ENCODE measurements at places on chromosomes 5 and 9.

GRCh38 chr5:145943674-145944121, 7.3 kb downstream of the SH3RF2 start:
- DNase-seq = peak; percentile 49

DNA sequence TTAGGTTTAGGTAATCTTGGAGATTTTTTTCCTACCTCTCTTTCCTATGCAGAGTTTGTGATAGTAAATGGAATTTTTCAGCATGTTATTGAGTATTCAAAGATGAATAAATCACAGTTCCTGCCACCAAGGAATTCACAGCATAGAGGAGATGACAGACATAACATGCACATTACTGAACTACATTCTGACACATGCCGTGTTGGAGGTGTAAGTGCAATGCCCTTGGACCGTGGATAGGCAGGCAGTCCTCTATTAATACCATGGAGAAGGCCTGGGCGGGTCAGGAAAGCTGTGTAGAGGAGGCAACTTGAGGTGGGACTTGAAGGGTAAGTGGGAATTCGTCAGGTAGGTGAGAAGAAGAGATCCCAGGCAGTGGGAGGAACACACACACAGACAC, 43.9 kb downstream of the MCCC2 start:
- no peak for DNase-seq

DNA sequence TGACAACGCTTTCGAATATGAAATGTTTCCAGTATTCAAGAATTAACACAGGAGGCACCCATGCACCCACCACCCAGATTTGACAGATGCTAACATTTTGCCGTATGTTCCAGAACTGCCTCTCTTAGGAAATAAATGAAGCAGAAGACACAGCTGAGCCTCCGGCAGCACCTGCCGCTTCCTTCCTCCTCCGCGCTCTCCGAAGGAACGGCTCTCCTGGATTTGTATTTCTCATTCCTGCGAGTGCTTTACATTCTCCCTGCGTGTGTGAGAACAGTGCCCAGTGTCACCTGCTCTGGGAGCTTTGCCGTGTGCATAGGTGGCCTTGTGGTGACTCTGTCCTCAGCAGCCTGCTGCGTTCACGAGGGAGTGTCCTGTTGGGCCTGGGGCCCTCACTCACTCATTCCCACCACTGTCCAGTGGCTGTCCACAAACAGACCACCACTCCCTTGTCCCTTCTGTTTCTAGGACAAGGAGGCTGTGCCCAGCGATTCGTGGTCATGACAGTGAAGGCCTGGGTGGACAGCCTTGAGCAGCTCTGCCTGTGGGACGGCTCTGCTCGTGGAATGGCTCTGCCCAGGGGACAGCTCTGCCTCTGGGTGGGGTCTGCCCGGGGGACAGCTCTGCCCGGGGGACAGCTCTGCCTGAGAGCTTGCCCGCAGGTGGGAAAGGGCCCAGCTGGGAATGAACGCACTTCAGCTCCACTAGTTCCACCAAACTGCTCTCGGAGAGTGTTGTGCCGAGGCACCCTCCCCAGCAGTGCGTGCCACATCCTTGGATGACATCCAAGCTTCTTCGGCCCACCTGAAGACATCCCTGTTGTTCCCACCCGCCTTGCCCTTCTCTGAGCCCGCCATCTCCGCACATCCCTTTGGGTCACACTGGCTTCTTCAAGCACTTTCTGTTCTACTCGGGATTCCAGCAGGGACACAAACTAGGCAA, 170.5 kb upstream of the PPP1R26 start:
- DNase-seq = no peak

- DNase-seq = no peak
Measured at GRCh38 chr5:146049704-146050026, 55.7 kb downstream of the PLAC8L1 start.

DNA sequence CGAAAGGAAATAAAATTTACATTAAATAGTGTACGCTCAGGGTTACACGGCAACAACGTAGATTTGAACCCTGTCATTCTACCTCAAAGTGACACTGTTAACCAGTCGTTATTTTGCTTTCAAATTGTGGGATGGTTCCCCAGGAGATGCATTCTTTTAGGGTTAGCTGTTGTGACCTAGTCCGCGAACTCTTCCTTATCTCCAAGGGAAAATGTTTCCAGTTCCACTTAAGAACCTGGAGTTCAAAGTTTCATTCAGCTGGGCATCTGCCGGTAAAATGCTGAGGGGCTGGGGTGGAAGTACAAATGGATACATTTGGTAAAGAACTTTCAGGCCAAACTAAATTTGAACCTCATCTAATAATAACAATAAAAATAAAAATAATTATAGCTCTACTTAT, 264.6 kb downstream of the NR3C1 start:
- DNase-seq = no peak

- peak; percentile 32 for DNase-seq
Measured at GRCh38 chr9:4979239-4979638, 5.8 kb upstream of the JAK2 start.

GRCh38 chr9:26800322-26800721, 92.3 kb downstream of the CAAP1 start:
- DNase-seq = no peak

DNA sequence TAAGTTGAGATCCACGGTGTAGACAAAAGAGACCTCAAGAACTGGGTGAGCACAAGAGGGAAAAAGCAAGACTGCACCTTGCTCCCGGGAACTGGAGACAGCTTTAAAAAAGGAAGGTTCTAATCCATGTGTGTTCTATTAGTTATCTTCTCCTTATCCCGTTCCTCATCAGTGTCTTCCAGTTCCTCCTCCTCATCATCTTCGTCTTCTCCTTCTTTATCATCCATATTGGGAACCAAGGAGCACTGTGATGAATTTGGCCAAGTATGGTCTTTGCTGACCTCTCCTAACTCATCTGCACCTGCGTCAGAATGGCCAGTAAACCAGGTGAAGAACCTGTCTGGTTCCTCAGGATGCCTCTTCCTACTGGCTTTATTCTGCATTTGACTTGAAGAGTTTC, 22.1 kb downstream of the EHMT1 start:
- no peak for DNase-seq

DNA sequence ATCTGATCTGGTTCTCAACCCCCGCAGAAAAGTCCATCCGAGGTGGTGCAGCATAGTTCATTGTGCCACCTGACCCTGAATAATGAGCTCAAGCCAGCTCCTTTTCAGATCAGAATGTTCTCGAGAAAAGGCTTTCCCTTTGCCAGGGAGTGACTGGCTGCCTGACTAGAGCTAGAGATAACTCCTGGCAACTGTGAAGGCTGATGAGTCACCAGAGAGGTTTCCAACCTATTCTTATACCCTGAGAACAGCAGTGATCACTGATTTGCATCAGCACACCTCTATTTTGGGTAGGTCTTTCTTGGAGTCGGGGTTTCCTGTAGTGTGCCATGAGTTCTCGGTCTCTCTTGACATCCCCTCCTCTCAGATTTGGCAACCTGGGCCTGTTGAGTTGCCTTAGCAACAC, 127.9 kb downstream of the PIK3R1 start:
- peak; percentile 74 for DNase-seq

- DNase-seq = no peak
Measured at GRCh38 chr9:23731353-23731752, 94.7 kb downstream of the ELAVL2 start.
